LHCN-M2 (cell line): ENCODE measurements at places on chromosomes 13 and 19.
A peak's percentile ranks its signal among the peaks of the same experiment; 100 is the strongest.

- peak; percentile 41 for DNase-seq
These were observed 541.4 kb upstream of the SLITRK5 start for GRCh38 chr13:87129602-87130300.

- DNase-seq: no peak
These were observed 1.7 kb downstream of the MLLT1 start for GRCh38 chr19:6278051-6278450.

DNA sequence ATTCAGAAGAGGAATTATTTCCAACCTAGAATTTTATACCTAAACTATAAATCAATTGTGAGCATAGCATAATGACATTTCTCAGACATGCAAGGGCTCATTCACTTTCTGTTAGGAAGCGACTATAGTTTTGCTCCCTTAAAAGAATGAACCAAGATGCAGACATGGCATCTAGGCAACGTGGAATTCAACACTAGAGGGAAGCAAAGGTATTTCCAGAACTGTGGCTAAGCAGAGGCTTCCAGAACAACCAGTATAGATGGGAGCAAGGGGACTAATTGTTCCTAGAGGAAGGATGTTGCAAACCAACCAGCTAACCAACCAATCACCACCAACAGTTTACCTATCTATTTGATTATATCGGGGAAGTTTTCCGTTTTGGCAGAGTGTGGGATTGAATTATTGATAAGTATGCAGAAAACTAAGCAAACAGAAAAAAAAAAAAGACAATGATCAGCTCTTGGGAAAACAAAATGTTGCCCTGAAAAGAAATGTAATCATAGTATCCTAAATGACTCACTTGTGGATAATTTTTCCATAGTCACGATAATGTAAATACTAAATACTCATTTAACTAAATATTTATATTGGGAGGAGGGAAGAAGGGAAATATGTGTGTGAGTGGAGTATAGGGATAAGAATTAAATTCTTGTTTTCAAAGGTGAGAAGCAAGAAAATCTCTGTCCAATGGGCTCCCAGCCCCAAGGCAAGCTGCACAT is 21.1 kb downstream of the ARL11 start:
- peak; percentile 44 for DNase-seq

DNA sequence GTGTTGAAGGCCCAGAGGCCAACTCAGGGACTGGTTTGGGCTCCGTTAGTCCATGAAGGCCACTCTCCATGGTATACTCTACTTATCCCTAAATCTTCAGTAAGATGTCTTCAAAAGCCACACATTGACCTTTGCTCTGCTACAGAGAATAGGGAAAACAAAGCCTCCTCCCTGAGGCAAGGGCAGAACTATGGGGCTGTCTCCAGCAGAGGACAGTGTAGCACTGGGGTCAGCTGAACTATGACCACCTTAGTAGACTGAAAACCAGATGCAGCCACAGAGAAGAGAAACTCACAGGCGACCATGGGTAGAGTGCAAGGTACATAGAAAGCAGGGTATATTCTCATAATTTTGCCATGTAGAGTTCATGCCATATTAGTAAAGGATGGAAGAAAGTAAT is 587.4 kb downstream of the LMO7 start:
- peak; percentile 38 for DNase-seq

DNA sequence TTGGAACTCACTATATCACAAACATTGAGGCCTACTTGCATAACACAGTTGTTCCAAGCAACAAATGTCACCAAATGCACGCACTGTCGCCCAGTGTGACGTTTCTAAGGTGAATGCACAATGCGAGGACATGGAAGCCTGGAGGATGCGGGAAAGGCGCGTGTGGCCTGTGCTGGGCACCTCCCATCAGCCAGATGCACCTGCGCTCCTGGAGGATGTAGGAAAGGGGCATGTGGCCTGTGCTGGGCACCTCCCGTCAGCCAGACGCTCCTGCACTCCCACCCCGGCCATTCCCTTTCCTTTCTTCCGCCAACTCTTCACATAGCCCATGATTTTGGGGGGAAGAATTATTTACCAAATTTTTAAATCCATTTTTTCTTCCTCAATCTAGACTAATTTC is 202.4 kb upstream of the SOX1 start:
- no peak for DNase-seq
